Stromal cell of bone marrow (primary cell): ENCODE measurements at places on chromosomes 1 and 21.

DNA sequence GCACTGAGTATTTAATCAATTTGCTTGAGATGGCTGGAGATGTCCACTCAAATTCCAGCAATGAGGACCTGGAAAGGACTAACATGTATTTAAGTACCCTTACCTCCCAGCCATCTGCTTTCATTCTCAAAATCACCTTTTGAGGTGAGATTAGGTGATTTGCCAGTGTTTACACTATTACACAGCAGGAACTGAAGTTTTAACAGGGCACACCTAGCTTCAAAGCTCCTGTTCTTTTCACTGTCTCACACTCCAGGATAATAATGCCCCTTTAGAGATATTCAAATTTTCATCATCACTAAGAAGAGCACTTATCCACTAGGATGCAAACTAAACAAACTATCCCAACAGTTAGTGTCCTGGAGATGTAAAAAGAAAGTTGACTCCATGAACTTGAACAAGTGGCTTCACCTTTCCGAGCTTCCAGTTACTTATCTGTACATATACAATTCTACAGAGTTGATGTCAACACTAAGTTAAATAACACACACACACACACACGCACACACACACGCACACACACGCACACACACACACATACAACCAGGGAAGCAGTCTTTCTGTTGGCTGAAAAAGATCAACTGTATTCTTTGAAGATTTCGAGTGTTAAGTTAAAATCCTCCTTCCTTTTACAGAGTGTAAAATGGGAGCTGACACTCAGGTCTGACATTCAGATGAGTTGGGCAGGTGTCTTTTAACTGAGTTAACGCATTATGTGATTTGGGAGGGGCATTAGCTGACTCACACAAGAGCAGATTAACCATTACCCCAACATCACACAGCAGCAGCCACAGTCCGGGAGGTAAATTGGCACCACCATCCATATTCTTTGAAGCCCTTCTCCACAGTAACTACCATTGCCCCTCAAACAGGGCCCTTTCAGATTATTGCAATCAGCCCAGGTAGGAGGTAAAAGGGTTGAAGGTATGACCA lies 15.5 kb upstream of the JAK1 start:
- DNase-seq, result no peak

- peak; percentile 15 for DNase-seq
These were observed 21.5 kb upstream of the SLC44A5 start for GRCh38 chr1:75632350-75632949.

- no peak for DNase-seq
These were observed 150.8 kb downstream of the VPS13D start for GRCh38 chr1:12380326-12381249.

DNA sequence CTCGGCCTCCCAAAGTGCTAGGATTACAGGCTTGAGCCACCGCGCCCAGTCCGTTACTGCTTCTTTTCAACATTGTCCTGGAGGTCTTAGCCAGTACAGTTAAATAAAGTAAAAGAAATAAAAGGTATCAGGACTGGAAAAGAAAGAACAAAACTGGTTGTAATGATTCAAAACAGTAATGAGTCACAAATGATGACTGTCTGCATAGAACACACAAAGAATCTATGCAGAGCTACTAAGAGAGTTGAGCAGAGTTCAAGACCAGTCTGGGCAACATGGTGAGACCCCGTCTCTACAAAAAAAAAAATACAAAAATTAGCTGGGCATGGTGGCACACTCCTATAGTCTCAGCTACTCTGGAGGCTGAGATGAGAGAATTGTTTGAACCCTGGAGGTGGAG lies 23.4 kb downstream of the BCAR3 start:
- DNase-seq, result no peak

DNA sequence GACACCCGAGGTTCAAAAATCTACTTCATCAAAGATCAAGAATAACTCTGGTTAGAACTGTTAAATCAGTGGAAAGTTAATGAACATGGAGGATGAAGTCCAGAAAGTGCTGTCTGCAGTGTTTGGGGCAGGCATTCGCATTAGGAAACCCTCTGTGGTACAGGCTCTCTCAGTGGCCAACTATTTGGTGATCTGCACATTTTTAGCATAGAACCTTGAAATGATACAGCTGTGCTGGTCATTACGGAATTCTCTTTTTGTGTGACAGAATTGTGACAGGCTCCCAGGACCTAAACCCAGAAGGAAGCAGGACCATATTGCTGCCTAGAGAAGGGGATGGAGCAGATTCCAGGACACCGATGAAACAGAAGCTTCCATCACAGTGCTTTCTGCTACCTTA lies 89.0 kb downstream of the SLC45A1 start:
- no peak for DNase-seq

- DNase-seq, result no peak
These were observed at the start of gene BGLAP for GRCh38 chr1:156241926-156242325. BGLAP (plus strand) TSS chr1:156242184; CDS start chr1:156242232, 48 bp downstream.

DNA sequence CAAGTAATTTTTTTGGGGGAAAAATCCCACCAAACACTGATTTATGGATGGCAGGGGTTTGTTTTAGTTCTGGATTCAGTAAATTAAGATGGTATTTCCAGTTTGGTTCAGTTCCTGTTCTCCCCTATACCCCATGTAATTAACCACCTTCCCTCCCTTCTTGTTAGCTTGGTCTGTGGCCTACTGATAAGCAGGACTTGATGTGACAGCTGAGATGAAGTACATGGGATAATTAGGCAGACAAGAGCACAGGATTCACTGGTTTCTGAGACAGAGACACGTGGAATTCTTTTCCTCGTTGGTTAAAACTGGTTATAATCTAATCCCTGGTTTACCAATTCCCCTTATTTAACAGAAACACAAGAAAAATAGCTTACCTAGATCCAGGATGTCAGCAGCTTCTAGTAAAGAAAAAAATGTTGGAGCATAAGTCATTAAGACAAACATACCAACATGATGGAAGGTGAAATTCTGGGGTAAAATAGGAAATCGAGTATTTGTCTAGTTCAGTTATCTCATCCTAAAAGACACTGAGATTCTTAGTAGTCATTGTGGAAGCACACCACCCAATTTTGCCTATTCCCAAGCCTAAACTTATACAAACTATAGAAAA lies 81.5 kb downstream of the SCMH1 start:
- DNase-seq, result no peak

- DNase-seq, result no peak
These were observed 78.6 kb downstream of the SYT6 start for GRCh38 chr1:114075105-114075504.

DNA sequence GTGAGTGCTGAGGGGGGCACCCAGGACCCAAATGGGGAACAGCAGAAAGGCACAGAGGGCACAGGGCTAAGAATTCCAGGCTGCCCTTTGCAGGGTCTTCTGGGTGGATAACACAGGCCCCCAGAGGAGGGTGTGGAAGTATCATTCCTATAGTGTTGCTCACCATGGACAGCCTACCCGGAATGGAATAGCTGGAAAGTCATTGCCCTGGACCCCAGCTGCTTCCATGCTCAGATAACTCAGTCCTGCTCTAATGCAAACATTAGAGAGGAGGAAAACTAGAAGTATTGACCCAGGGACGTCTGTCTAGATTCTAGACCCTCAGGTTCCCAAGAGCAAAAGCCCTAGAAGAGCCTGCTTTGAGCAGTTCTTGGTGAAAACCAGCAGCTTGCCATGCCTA lies 24.7 kb downstream of the SLC6A17 start:
- no peak for DNase-seq

- DNase-seq, result no peak
These were observed 11.7 kb downstream of the CAPN9 start for GRCh38 chr1:230758709-230759368.

DNA sequence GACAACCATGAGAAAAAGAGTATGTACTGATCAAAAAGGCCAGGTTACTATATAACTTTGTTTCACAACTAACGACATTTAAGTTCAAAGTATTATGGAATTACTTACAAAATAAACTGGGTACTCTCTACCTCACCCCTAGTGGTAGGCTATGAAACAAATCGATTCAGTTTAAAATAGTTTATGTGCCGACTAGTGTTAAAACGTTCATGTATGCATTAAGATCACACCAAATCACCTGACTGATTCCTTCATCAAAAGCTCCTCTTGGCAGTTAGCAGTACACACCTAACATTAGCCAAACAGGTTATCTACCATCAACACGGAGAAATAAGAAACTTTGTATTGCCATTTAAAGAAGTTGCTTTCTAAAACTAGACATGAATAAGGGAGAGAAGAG lies 137.1 kb downstream of the AKT3 start:
- DNase-seq, result no peak
